ENCODE measurements at places on chromosomes 12 and 14.

DNA sequence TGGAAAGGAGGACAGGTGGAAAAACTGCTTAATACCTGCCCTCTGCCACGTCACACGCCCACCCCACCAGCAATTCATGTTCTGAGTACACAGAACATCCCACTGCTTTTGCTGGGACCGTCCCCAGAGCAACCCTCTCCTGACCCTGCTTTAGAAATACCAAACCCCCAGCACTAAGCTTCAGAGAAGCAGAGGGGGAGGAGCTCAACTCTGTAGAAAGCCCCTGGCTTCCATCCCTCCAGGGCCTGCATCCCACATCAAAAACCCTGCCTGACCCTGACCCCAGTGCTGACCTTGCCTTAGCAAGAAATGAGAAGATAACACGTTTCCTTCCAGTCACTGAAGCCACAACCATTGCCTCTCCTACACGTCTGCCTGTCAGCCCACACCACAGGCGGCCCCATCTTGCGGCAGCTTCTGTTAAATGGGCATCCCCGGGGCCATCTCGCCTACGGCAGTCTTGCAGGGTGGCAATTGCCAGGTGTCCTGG is 19.7 kb downstream of the VDR start:
- no peak for DNase-seq

DNA sequence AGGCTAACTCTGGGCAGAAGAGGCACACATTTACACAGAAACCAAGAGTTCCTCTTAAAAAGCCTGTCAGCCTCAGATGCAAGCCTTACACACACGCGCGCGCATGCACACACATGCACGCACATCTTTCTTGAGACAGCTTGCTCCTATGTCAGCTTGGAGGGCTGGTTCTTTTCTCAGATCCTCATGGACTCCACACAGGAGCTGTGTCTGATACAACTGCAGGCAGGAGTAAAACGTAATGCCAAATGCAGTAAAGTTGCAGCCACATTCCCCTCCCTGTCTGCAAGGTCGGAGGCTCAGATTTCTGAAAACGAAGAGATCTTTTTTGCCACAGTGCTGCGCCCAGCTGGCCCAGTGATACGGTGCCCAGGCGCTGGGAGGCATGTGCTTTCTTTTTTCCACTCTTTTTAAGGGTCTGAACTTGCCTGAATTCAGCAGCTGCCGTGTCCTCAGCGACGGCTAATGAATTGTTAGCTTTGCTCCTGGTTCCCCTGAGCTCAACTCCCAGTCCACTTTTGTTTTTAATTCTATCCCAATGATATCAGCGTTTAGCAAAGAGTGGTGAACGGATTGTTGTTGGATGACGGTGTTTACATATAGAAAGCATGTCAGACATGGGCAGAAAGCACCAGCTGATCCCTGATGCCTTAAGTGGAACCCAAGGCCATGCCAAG is 72.9 kb upstream of the FOXN3 start:
- DNase-seq, result no peak

DNA sequence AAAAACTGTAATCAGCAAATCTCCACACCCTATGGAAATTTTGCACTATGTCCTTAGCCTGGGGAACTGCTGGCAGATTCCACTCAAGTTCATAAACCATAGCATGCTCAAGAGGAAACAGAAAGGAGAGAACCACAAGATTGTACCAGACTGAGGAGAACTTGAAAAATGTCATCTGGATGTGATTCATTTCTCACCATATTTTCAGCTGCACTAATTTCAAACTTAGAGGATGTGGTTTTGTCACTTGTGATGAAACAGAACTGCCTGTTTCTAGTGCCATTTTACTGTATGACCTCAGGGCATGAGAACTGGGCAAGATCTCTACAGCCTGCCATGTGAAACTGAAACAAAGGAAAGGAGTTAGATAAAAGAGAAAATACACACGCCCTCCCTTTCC is 1493.1 kb upstream of the FLRT2 start:
- DNase-seq, result no peak

DNA sequence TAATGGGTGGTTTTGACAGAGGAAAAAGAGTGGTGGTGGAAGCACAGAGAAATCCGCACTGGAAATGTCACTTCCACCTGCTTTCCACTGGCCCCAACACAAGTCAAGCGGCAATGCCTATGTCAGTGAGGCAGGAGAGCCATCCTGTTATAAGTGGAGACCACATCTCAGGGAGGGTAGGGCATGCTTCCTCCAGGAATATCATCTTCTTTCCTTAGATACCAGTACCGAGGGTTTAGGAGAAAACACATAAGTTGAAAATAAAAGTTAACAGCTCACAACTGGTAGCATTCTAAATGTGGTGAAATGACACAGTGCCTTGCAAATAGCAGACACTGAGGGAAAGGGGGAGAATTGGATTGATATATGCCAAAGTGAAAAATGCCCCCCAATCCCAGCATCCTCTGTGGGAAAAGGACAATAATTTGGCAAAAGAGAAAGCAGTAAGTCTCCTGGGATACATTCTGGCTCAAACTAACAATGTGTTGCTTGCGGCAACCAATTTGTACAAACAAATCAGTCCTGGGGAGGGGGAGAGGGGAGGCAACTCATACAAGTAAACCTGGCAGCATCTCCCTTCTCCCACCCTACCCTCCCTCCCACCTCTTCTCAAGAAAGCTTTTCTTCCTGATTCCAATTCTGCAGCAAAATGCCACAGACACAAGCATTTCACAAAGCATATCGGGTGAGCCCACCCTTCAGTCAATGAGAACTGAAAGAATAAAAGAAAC is 57.1 kb downstream of the STON2 start:
- no peak for DNase-seq

GRCh38 chr14:77804592-77804991 is 4.7 kb downstream of the ADCK1 start:
- no peak for DNase-seq

DNA sequence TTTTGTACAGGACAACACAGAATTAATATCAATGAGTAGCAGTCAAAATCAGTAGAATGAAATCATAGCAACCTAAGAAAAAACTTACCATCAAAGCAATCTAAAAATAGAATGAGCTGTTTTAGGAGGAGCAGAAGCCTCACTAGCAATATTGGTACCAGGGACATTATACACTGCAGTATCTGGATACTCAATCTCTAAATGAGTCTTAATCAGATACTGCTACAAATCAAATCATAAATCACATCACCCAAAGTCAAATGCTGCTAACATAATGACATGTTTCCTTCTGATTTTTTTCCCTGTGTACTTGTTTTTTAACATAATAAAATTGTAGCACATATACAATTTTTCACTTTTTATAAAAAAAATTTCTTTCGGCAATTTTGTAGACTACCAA is 8.0 kb downstream of the RPS29 start:
- DNase-seq, result no peak

Data from NCI-H187 (cell line).